Lung (tissue), 17 donors: ENCODE measurements at places on chromosomes 3 and 15. TPM values are rescaled to one million over a fixed set of nuclear protein-coding genes. Genes with fewer than 3 reads are reported as not detected.

GOLGA6A gene
- total RNA-seq: 0.14 TPM

LPP gene
- 219 TPM for total RNA-seq

ZMYND10 gene
- 70.8 TPM for total RNA-seq

ATP13A5 gene
- total RNA-seq: 1.1 TPM

CCR8 gene
- not detected for total RNA-seq

LMLN gene
- total RNA-seq: 13.6 TPM

SLC12A8 gene
- total RNA-seq: 5.9 TPM

GABRB3 gene
- 5.5 TPM for total RNA-seq

ADIPOQ gene
- 0.09 TPM for total RNA-seq

- no peak overlapping the region for H3K4me3 ChIP-seq
- DNase-seq: no peak
- H3K27ac ChIP-seq: no peak overlapping the region
- peaks cover under 1% of the 10 kb centered on the region for H3K4me1 ChIP-seq
Observed at GRCh38 chr3:29746163-29746760, 465.4 kb downstream of the RBMS3 start.

DNA sequence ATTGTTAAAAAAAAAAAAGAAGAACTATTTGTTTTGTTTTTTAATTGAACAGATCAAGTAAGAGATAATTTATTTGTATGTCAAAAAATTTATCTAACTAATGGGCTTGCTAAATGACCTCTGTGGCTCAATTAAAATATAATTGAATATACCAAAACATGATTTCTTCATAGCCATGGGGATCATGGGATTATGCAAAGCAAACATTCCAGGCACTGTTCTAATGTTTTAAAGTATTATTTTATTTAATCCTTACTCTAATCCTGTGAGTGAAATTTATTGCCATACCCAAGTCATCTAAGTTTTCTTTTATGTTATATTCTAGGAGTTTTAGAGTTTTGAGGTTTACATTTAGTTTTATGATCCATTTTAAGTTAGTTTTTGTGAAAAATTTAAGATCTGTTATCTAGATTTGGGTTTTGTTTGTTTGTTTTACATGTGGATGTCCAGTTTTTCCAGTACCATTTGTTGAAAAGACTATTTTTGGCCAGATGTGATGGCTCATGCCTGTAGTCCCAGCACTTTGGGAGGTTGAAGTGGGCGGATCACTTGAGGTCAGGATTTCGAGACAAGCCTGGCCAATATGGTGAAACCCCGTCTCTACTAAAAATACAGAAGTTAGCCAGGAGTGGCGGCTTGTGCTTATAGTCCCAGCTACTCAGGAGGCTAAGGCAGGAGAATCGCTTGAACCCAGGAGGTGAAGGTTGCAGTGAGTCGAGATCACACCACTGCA is 52.3 kb upstream of the CNOT10 start:
- no peak overlapping the region for H3K27ac ChIP-seq
- no peak overlapping the region for H3K4me3 ChIP-seq
- no peaks in the 10 kb centered on the region for H3K4me1 ChIP-seq
- H3K27me3 ChIP-seq: no peaks in the 10 kb centered on the region

DNA sequence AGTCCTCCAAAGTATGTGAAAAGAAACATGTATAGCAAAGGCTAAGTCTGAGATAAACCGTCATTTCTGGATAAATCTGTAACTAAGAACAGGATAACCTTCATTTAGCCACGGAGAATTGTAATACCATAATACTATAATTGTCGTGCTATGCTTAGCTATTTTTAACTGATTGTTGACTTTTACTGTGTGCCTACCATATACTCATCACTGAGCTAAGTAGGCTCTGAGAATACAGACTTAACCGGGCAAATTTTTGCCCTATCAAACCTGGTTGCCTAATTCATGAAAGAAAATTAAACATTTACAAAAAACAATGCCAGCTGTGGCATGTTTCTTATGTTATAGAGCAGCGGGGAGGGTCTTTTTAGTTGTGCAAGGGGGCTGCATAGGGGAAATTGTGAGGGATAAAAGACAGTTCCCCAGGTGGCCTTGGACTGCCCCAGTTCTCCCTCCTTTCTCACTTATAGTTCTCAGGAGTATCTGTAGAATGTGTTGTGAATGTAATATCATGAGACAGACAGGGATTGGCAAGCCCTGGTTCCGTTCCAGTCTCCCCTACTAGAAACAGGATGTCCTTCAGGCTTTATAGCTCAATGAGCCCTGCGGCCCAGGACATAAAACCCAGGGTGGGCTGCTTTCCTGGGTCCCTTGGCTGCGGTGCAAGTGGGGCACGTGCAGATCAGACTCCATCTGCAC is 318.5 kb downstream of the GBE1 start:
- no peaks in the 10 kb centered on the region for H3K4me1 ChIP-seq
- H3K27me3 ChIP-seq: no peaks in the 10 kb centered on the region
- no peak overlapping the region for H3K27ac ChIP-seq
- H3K36me3 ChIP-seq: no peaks in the 10 kb centered on the region
- no peak overlapping the region for H3K4me3 ChIP-seq
- DNase-seq: no peak

DNA sequence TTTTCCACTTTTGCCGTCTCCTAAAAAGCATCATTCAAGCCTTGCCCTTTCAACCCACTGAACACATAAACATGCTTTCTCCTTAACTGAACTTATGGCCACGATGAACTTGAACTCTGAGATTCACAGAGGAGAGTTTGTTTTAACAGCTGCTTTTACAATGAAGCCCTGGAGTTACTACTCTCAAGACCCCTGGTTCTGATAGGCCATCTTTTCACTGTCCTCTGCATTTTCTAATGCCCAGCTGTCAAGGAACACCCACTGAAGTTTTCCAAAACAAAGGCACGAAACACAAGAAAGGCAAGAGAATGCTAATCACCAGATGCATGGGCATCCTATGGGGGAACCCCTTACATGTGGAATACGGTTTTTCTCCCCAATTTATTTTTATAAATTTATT is 100.8 kb downstream of the ADAMTS9 start:
- DNase-seq: no peak
- H3K4me1 ChIP-seq: peaks cover 15% of the 10 kb centered on the region
- no peak overlapping the region for H3K27ac ChIP-seq
- H3K4me3 ChIP-seq: no peak overlapping the region
- H3K36me3 ChIP-seq: peaks cover 8% of the 10 kb centered on the region
- no peaks in the 10 kb centered on the region for H3K27me3 ChIP-seq

DNA sequence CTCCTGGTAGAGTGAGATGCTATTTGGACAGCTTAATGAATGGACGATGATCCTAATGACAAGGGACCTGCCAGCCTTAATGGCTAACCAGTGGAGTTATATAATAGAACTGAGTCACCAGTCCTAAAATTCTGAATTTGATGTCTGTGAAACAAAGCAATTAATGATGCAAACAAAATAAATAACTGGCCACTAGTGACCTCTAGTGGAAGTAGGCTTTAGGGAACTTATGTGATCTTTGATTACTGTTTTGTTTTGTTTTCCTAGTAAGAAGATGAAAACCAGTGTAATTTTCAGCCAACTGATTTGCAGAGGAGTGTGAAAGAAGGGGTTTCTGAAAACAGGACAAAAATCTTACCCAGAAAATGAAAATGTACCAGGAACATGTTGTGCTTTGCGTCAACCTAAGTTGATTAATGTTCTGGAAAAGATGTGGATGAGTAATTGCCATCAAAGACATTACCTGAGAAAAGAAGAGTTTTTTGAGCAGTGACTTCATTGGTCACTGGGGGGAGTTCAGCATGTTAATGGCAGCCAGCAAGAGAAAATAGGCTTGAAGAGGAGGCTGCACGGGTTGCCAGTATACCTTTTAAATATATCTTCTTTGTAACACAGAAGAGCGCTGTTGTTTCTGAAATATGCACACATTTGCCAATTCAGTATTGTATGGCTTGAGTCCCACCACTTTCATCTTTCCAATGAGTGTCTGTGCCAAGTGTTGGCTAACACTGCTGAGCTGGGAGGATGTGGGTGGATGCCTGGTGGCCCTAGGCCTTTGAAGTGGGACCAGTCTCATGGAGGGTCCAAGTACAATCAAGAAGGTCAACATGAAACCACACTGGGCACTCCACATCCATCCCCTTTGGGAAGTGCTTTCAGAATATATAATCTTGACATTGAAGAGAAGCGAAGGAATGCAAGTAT is 9.3 kb downstream of the VEPH1 start:
- no peaks in the 10 kb centered on the region for H3K27me3 ChIP-seq
- H3K36me3 ChIP-seq: no peaks in the 10 kb centered on the region
- peak; percentile 89 for DNase-seq
- H3K4me3 ChIP-seq: no peak overlapping the region

GRCh38 chr3:196232882-196233251 is 16.5 kb downstream of the SLC51A start:
- no peak overlapping the region for H3K4me3 ChIP-seq
- no peaks in the 10 kb centered on the region for H3K27me3 ChIP-seq
- H3K36me3 ChIP-seq: peaks cover 10% of the 10 kb centered on the region
- H3K27ac ChIP-seq: no peak overlapping the region
- no peaks in the 10 kb centered on the region for H3K4me1 ChIP-seq

- peak; percentile 95 for DNase-seq
- H3K27ac ChIP-seq: no peak overlapping the region
- no peaks in the 10 kb centered on the region for H3K36me3 ChIP-seq
- peaks cover 4% of the 10 kb centered on the region for H3K27me3 ChIP-seq
Observed at GRCh38 chr3:112642912-112643506, 2.1 kb upstream of the CCDC80 start.

- H3K4me1 ChIP-seq: no peaks in the 10 kb centered on the region
- H3K4me3 ChIP-seq: no peak overlapping the region
- H3K36me3 ChIP-seq: no peaks in the 10 kb centered on the region
- H3K27me3 ChIP-seq: no peaks in the 10 kb centered on the region
Observed at GRCh38 chr15:69696946-69697345, 244.3 kb downstream of the RPLP1 start.

GRCh38 chr3:103047640-103048039 is 612.8 kb downstream of the ZPLD1 start:
- H3K27ac ChIP-seq: no peak overlapping the region
- no peak overlapping the region for H3K4me3 ChIP-seq
- no peak for DNase-seq
- no peaks in the 10 kb centered on the region for H3K27me3 ChIP-seq
- no peaks in the 10 kb centered on the region for H3K4me1 ChIP-seq

- no peak for DNase-seq
- no peaks in the 10 kb centered on the region for H3K27me3 ChIP-seq
- H3K36me3 ChIP-seq: no peaks in the 10 kb centered on the region
- H3K4me3 ChIP-seq: no peak overlapping the region
- peaks cover 15% of the 10 kb centered on the region for H3K4me1 ChIP-seq
- H3K27ac ChIP-seq: no peak overlapping the region
Observed at GRCh38 chr15:92817339-92817886, 82.7 kb upstream of the CHD2 start.

GRCh38 chr3:64739971-64740631 is 52.3 kb upstream of the ADAMTS9 start:
- H3K4me1 ChIP-seq: no peaks in the 10 kb centered on the region
- H3K36me3 ChIP-seq: no peaks in the 10 kb centered on the region
- H3K27ac ChIP-seq: no peak overlapping the region
